ENCODE measurements at places on chromosomes 5 and 9. TPM values are rescaled to one million over a fixed set of nuclear protein-coding genes. Genes with fewer than 3 reads are reported as not detected.

ADCY2 gene
- 0.07 TPM for total RNA-seq

SOHLH1 gene
- total RNA-seq = not detected

MVB12B gene
- total RNA-seq = 2.0 TPM

HSD17B3 gene
- total RNA-seq = under 0.01 TPM

SH3TC2 gene
- total RNA-seq = 6.0 TPM

UAP1L1 gene
- total RNA-seq = 4.8 TPM

TAF11L9 gene
- total RNA-seq = not detected

SLCO6A1 gene
- total RNA-seq = 0.21 TPM

PLK2 gene
- 511 TPM for total RNA-seq

EPB41L4A gene
- 5.8 TPM for total RNA-seq

TOR4A gene
- 14.7 TPM for total RNA-seq

ZNF883 gene
- total RNA-seq = 1.4 TPM

PPP2R2B gene
- total RNA-seq = 0.21 TPM

TMED9 gene
- 183 TPM for total RNA-seq
